Globus pallidus (tissue), 1 donor: ENCODE measurements at places on chromosomes 13 and 19.
A peak's percentile ranks its signal among the peaks of the same experiment; 100 is the strongest.

DNA sequence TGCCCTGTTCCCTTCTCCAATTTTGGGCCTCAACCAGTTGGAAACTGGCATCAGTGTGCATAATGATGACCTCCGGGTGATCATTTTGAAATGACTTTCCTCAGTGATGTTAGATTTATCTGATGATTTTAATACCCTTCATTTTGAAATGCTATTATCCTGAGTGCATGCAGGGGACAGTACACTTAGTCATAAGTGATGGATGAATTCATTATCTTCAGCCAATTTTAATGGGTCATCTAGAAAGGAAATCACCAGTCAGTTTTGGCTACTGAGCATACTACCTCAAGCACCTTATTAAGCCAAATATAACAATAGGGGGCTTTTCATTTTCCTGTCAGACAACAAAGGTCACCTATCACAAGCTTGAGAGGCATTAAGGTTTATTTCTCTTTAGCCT is 118.5 kb upstream of the MIR17HG start:
- no peak for DNase-seq

- no peak for DNase-seq
Observed at GRCh38 chr13:113545931-113546516, 38.5 kb upstream of the TFDP1 start.

DNA sequence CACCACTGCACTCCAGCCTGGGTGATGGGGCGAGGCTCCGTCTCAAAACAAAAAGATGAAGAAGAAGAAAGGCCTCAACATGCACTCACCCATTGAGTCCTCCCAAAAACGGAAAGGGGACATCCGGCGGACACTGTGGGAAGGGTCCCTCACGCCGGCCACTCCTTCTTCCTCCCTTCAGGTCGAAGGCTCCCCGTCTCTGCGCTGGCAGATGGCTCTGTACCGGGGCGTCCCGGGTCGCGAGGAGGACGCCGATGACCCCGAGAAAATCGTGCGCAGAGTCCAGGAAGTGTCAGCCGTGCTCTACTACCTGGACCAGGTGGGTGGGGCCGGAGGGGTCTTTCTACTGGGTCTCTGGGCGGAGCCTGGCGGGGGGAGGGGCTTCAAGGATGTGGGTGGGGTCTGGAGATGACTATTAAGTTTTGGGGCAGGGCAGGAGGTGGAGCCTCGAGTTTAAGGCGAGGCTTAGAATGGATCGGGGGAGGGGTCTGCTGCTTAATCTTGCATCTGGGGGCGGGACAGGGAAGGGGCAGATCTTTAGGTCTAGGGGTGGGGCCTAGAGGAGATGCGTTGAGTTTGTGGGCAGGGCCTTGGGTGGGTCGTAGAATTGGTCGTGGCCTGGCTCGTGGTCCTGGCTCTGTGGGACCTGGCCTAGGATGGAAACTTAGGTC is 90.2 kb downstream of the MAP4K1 start:
- DNase-seq: no peak

- DNase-seq: peak; percentile 94
Observed at GRCh38 chr19:37077934-37078716, at the start of gene ZNF420. TSS of gene ZNF420 (plus strand) at chr19:37078433. CDS start at chr19:37089119, 10,686 bp downstream.

DNA sequence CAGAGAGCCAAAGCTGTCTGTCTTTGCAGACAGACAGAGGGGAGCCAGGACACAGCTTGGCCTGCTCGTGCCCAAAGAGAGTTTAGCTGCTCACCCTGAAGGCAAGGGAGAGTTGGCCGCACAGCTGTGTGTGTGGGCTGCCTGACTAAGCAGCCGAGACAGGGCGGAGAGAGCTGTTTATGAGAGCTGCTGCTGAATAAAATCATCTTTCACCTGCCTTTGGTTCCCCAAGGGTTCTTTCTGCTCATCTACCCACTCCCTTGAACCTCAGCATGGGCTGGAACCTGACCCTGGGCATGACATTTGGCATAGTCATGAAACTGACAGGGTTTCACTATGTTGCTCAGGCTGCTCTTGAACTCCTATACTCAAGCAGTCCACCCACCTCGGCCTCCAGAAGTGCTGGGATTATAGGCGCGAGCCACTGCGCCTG is 98.2 kb downstream of the RBM26 start:
- no peak for DNase-seq

DNA sequence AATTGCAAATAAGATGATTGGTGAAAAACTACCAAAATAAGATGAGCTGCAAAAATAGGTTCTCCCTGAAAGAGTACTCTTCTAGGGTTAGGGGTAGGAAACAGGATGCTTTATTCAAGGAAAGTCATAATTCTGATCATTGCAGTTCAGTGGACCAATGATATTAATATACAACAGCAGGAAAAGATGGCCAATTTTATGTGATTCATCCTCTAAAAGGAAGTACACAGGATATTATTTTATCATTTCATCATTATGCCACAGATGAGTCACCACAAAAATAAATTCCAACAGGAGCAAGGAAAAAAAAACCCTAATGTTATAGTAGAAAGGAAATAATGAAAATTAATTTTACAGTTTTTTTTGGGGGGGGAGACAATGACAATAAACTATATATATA is 205.0 kb downstream of the NALCN start:
- DNase-seq: no peak

- no peak for DNase-seq
Observed at GRCh38 chr13:28357911-28358433, 137.0 kb downstream of the FLT1 start.

DNA sequence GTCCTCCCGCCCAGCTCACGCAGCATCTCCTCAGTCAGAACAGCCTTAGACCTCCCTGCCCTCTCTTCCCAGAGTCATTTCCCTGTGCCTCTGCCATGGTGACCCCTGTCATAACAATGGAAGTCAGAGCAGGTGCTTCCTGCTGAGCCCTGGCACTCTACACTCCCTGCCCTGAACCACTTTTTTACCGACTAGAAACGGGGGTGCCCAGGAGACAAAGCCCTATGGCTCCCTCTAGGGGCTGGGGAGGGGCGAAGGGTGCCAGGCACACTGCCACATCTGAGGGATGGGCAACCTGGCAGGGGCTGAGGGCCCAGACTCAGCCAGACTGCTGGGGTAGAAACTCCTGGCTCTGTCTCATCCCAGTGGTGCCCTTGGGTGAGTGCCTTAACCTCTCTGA is 16.4 kb downstream of the ZNF574 start:
- DNase-seq: no peak

- DNase-seq: no peak
Observed at GRCh38 chr13:104683789-104684188, 1617.6 kb upstream of the SLC10A2 start.

DNA sequence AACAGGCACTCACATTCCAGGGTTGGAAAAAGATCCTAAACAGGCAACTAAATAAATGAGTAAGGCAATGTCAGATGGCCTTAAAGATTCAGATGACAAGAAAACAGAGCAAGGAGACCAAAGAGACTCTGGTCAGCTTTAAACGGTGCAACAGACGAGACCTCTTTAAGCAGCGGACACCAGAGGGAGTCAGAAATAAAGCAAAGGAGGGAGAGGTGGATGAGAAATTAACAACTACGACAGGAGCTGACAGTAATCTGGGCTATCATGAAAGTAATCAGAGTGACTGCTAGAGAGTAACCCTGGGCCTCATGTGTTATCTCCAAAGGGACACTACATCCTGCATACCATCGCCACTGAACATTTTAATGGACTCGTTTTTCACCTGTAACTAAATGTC is 1.1 kb downstream of the ZNF550 start:
- DNase-seq: no peak

- DNase-seq: no peak
Observed at GRCh38 chr19:37362733-37363132, 8.2 kb upstream of the ZNF527 start.

DNA sequence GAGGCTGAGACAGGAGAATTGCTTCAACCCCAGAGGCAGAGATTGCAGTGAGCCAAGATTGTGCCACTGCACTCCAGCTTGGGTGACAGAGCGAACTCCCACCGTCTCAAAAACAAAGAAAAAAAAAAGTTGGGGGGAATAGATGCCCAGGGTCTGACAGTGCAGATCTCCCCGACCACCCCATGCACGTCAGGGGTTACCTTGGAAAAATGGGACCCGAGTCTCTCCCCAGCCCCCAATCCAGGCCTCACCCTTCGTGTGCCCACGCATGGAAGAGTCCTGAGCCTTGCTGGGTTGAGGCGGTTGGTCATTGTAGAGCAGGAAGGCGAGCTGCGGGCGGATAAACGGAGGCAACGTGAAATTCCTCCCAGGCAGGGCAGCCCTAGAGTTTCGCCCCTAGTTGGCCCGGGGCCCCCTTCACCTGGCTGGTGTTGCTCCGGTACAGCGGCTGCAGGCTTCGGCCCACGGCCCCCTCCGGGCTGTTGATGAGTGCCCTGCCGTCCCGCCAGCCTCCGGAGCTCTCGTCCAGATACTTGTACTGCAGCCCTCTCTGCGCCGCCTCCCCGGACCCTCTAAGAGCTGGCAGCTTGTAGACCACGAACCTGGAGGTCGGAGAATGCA is 588 bp downstream of the DNASE2 start:
- peak; percentile 21 for DNase-seq

DNA sequence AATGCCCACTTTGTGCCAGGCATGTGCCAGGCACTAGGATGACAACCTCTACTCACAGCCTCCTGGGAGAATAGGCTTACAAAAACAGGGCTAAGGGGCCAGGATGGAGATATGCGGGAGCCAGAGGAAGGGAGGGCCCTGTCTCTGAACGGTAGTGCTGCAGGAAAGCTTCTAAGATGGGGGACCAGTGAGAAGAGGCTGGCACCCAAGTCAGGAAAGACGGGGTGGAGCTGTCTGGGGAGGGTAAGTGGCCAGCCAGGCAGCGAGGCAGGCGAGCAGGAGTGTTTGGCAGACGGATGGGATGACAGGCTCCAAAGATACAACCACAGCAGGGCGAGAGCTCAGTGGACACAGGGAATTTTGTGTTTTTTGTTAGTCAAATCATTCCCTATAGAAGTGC is 44.7 kb upstream of the GPI start:
- DNase-seq: peak; percentile 33

DNA sequence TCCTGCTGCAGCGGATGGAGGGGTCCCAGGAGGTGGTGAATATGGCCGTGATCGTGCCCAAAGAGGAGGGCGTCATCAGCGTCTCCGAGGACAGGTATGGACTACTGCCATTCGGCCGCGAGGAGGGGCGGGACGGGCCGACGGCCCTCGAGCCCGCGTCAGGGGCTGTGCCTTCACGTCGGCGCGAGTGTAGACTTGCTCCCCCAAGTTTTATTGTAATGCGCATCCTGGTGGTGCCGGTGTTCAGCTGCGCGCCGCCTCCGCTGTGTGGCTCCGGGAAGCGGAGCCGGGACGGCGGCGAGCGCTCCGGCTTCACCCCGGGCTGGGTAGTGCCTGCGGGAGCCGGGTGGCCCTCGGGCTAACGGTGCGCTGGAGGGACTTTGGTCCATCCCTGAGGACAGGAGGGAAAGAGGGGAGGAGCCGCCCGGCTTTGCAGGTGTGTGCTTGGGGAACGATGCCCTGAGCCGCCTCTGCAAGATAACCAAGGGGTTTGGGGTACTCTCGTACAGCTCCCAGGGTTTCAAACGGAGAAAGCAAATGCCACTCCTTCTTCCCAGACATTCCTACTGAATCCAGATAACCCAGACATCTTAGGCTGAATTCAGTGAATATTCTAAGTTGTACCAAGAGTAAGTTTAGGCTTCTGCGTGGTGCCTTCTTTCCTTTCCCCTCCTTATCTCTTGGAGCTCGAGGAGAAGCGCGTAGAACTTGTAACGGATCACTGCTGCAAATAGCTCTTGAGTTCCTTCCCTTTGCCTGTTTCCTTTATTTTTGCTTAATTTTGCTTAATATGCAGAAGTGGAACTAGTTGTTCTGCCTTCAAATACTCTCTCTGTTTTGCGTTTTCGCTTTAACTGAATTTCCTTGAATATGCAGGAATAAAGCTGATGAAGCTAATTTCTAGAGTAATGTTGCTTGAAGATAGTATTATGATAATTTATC is 740 bp downstream of the WDFY2 start:
- peak; percentile 53 for DNase-seq

DNA sequence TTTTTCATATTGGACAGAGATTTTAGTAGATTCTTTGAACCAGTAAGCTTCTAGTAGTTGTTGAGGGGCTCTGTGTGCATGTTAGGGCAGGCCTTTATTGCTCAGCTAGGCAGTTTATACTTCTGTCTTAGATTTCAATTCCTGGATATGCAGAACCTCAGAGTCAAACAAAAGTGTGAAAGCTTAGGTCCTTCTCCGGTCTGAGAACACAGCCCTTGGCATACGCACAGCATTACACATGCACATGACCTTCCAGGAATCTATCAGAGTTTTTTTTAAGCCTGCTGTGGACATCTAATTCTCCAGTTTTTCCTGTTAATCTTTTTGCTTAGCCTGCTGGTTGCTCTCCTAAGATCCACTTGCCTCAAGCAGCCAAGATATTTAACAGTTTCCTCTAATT is 77.9 kb upstream of the KL start:
- no peak for DNase-seq
